ENCODE measurements at places on chromosomes 1 and 21.

GRCh38 chr21:42191064-42191463, 27.9 kb upstream of the ABCG1 start:
- no peak for DNase-seq

- no peak for DNase-seq
Observed at GRCh38 chr1:15248216-15248615, 1.2 kb downstream of the FHAD1 start.

DNA sequence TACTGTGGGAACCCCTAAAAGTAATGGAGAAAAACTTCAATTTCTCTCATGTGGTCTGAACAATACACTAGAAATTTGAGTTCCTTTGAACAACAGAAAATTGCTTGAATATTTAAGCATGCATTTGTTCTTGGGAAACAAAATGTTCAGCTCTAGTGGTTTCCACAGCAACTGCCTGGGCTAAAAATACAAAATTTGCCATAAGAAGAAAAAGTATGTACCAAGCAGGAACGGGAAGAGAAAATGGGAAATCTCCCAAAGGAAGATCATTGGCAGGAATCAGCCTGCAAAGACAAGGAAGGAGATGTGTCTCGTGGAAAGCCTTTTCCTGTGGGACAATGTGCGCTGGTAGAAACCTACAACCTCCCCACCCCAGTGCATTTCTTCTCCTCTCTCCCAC, 119.0 kb upstream of the DPT start:
- DNase-seq, result no peak

- DNase-seq, result no peak
Observed at GRCh38 chr1:221230605-221231004, 351.4 kb downstream of the HLX start.

GRCh38 chr1:33297911-33298622, 22.8 kb downstream of the A3GALT2 start:
- no peak for DNase-seq

Data from retina (tissue), 1 donor.